ENCODE measurements at places on chromosomes 11 and 22.

DNA sequence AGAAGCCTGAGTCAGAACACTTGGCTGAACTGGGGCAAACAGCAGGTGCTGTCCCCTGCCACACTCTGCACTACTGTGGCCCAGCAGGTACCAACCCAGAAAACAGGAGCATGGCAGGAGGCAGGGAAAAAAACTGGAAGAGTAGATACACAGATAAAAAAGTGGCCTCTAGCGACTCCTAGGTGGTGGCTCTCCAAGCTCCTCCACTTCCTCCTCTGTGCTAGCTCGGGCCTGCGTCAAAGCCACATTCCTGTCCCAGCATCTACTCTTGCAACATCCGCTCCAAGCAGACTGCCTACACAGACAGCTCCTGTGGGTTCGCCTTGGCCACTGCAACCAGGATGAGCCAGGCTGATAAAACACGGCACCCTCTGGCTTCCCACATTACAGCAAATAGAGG is 6.9 kb downstream of the OR8B12 start:
- no peak for DNase-seq

- no peak for DNase-seq
These were observed 124.3 kb upstream of the RASSF10 start for GRCh38 chr11:12884751-12885318.

GRCh38 chr11:11915625-11916024 is 73.9 kb downstream of the USP47 start:
- no peak for DNase-seq

DNA sequence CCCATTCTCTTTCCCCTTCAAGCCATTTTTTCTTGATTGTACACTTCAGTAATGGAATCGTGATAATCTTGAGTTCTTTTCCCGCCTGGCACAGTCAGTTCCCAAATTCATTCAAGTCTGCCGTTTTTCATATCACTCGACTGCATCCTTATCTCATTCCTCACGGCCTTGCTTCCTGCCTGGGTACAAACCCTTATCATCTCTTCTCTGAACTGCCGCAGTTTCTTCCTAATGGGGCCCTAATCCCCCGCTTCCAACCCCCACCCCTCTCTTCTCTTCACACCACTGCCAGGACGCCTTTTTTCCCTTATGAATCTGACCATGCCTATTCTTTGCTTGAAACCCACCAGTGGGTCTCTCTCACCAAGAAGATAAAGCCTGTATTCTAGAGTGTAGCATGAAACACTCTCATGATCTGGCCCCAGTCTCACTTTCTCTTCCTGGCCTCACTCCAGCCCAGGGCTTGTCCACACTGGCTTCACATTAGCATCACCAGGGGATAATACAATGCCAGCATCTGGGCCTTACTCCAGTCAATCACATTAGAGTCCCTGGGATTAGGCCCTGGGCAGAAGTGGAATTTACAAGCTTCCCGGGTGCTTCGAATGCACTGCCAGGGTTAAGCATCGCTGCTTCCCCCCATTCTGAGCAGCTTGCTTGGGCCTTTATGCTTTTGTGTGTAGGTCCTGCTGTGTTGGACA is 102.1 kb downstream of the FBXO7 start:
- DNase-seq = no peak

GRCh38 chr11:77444261-77444660 is 29.6 kb downstream of the PAK1 start:
- no peak for DNase-seq

GRCh38 chr22:41952713-41953112 is 763 bp downstream of the SMIM45 start:
- no peak for DNase-seq

- DNase-seq = no peak
These were observed 72.1 kb upstream of the SLC22A12 start for GRCh38 chr11:64518928-64519327.

- DNase-seq = no peak
These were observed 9.5 kb upstream of the SH3BP1 start for GRCh38 chr22:37629928-37630327.

DNA sequence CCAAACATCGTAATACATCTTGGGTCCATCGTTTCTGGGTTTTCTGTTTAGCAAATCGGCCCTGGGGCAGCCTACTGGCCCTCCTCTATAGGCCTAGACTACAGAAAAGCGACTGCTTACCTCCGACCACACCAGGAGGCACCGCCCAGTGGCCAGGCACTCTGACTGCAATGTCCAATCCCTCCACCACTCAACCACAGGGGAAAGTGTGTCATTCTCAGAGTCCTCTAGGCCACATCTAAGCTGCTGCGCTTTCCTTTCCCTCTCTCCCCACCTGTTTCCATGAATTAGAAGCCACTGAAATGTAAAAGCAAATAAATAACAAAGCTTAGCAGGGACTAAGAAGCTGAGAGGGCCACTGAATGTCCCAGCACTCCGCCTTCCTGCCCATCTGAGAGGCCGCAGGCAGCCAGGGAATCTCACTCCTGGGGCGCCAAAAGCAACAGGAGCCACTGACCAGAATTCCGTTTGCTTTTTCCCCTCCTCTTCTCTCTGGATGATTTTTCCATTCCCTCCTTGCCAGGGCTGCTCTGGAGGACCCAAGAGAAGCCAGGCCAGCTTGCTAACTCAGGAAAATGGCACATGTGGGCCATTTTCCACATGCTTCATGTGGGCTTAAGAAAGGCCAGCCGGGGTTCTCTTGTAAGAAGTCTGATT is 50.1 kb upstream of the FLI1 start:
- DNase-seq = no peak

DNA sequence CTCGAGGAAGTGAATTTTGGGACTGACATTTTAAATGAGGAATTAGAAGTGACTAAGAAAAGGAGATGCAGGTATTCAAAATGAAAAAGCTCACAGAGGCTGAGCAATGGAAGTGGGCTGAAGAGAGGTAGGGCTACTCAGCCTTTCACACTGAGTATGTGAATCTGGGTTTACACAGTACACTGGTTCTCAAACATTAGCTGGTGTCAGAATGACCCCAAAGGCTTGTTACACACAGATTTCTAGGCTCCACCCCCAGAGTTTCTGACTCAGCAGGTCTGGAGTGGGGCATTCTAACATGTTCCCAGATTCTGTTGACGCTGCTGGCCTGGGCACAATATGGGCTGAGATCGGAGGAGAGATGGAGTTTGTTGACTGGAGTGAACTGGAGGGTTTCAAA is 32.8 kb downstream of the CADM1 start:
- DNase-seq = no peak

GRCh38 chr11:898143-898511 is 12.5 kb downstream of the CHID1 start:
- no peak for DNase-seq

DNA sequence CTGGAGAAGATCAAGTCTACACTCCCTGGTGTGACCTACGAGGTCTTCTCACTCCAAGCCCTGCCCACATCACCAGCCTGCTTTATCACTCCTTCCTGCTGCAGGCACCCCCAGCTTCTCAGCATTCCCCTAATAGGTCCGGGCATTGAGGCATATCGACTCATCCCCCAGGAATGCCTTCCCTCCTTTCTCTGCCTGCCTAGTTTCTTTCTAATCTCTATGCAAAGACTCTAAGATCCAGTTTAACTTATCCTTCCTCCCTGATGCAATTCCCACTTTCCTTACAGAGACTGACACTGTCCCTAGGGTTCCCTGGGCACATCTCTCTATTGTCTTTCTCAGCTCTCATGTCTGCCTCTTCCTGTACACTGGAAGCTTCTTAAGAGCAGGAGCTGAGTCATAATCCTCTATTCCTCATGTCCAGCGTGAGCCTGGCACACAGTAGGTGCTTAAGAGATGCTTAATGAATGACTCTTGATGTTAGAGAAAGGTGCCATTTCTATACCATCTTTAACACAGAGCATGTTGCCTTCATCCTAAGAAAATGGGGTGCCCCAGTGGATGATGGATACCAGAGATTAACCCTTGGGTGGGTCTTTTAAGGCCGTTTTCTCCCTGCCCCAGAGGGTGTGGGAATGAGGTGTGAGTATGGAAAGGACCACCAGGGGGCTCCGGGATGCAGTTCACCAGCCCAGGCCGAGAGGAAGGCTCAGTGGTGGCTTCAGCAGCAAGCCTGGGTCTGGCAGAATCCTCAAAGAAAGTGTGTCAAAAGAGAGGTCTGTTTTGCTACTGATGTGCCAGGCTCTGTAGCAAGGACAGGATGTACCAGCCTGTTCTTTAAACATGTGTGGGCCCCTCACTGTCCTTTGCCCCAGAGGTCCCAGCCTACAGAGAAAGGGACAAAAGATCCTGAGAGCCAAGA is 34.7 kb downstream of the PARVA start:
- no peak for DNase-seq

- no peak for DNase-seq
These were observed 29.1 kb upstream of the IGLL5 start for GRCh38 chr22:22858559-22858937.

DNA sequence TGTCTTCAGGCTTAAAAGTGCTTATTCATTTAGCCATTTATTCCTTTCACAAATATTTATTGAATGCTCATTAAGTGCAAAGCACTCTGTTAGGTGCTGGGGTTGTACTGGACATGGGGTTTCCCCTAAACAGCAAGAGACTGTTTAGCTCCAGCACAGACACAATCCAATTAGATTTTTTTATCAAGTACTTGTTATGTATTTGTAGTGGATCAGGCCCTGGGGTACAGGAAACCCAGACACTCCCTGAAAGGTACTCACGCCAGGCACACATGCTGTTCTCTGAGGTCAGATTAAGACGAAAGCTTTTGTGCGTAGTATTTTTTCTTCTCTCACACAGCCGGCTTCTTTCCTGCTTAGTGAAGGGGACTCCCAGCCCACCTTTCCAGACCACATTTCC is 218.1 kb upstream of the PLET1 start:
- DNase-seq = no peak

GRCh38 chr22:47236161-47236560 is 473.7 kb downstream of the TBC1D22A start:
- no peak for DNase-seq

- DNase-seq = no peak
These were observed 201.6 kb upstream of the NAV2 start for GRCh38 chr11:19511066-19511412.

GRCh38 chr11:104852811-104853210 is 45.4 kb downstream of the CASP12 start:
- no peak for DNase-seq

- no peak for DNase-seq
These were observed 44.7 kb upstream of the SHISAL1 start for GRCh38 chr22:44357296-44357965.

GRCh38 chr22:44624689-44625420 is 77.1 kb upstream of the PRR5 start:
- no peak for DNase-seq

DNA sequence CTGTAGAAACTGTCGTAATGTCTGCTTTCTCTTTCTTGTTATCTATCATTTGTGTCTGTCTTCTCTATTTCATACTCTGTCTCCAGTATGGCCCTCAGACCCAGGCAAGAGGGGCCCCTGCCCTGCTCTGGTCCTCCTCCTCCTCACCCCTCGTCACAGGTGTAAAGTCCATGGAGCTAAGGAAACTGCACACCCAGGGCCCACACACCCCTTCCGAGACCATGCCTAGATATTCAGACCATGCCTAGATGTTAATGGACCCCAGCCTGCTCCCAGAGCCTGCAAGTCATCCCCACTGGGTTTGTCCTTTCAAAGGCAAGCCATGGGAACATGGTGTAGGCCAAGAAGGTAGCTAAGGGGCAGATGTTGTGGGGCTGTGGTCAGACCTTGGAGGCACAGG is 24.1 kb upstream of the ANO1 start:
- peak; percentile 21 for DNase-seq

DNA sequence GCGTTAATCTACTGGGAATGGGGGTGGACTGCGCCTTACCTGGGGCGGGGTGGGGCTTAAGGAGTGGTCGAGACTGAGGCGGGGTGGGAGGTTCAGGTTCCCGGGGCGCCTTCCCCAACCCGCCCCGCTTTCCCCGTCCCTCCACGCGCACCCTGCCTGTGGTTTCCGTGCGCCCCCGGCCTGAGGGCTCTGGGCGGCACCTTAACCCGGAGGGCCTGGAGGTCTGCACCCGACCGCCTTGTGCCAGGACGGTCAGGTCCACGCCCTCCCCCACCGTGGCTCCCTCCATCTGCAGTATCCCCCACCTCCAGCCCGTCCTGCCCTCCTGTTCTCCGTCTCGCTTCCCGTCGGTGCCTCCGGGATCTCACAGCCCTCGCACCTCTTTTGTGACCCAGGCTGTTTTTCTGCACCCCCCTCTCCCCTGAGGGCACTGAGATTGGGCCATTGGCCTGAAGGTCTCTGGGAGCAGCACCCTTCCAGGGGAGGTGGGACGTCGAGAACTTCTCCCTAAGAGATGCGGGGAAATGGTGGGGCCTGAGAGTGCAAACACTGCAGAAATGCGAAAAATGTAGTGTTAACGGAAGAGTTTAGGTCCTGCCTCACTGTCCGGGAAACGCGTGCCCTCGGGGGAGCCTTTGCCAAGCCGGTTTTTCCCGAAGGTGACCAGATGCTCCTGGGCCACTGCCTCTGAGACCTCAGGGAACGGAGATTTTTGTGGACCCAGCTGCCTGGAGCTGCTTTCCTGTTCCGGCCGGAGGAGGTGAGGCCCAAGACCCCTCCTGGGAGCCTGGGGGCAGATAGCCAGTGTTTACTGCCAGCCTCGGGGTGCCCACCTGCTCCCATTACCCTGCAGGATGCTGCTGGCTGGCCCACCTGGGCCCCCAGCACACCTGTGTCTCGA is 1.2 kb upstream of the ASCL2 start:
- DNase-seq = no peak

- DNase-seq = no peak
These were observed 90.5 kb downstream of the NTM start for GRCh38 chr11:131460931-131461330.

- no peak for DNase-seq
These were observed 23.3 kb upstream of the EIF3D start for GRCh38 chr22:36552289-36552688.

- no peak for DNase-seq
These were observed 309.7 kb upstream of the C11orf87 start for GRCh38 chr11:109112261-109112660.

- DNase-seq = no peak
These were observed 6.7 kb upstream of the SEPTIN5 start for GRCh38 chr22:19707347-19708290.

DNA sequence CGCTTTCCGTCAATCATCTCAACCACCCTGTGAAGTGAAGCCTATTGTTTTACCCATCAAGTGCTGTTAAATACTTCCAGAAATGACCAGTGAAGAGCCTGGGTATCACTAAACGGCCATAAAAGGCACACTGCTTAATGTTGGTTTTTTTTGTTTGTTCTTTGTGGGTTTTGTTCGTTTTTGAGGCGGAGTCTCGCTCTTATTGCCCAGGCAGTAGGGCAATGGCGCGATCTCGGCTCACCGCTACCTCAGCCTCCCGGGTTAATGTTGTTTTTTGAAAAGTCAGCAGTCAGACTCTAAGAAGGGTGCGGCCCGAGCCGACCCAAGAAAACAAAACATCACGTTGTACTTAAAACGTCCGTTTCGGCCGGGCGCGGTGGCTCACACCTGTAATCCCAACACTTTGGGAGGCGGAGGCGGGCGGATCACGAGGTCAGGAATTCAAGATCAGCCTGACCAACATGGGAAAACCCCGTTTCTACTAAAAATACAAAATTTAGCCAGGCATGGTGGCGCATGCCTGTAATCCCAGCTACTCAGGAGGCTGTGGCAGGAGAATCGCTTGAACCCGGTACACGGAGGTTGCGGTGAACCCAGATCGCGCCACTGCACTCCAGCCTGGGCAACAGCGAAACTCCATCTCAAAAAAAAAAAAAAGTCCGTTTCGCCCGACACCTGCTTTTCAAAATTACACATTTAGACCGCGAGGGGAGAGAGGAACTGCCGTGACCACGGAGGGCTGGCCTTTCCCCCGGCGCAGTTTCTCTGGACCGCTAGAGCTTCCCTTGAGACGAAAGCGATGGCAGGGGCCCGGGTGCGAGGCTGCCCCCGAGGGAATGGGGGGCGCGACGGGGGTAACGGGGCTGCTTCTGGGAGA is 714 bp downstream of the CD59 start:
- DNase-seq = peak; percentile 77

Measured in CD4-positive, alpha-beta T cell (primary cell).